ENCODE measurements at places on chromosomes 6 and 20. TPM values are rescaled to one million over a fixed set of nuclear protein-coding genes. Genes with fewer than 3 reads are reported as not detected.

GRCh38 chr20:48849779-48850178 is 22.0 kb upstream of the PREX1 start:
- no peak for DNase-seq

DNA sequence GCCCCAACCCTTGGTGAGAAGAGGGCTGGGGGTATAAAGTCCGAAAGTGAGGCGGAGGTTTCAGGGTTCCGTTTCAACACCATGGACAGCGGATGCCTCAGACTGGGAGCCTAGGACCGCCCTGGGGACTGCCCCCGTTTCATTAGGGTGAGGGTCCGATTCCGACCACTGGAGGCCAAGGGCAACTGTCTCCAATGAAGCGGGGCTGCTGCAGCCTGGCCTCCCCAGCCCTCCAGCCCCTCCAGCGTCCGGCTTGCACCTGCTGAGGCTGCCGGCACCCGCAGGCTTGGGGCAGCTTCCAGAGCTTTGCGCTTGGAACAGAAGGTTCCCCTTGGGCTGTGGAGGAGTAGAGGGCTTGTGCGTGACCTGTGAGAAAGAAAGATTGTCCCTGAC is 39.9 kb downstream of the YTHDF1 start:
- no peak for DNase-seq

DNA sequence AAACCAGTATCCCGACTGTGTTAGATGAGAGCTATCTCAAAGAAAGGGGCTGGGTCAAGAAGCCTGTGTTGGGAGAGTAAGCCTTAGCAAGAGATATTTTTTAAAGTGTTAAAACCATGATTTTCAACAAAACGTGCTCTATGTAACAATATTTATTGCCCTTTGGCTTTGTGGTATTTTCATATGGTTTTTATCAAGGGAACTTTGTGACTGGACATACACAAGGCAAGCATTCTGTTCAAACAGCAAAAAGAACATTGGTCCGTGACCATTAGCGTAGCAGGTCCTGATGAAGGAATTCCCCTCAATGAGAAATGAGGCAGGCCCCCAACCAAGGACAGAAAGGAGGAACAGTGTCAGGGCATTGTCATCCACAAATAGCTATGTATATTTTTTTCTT is 222.6 kb downstream of the MYLK4 start:
- DNase-seq, result no peak

DNA sequence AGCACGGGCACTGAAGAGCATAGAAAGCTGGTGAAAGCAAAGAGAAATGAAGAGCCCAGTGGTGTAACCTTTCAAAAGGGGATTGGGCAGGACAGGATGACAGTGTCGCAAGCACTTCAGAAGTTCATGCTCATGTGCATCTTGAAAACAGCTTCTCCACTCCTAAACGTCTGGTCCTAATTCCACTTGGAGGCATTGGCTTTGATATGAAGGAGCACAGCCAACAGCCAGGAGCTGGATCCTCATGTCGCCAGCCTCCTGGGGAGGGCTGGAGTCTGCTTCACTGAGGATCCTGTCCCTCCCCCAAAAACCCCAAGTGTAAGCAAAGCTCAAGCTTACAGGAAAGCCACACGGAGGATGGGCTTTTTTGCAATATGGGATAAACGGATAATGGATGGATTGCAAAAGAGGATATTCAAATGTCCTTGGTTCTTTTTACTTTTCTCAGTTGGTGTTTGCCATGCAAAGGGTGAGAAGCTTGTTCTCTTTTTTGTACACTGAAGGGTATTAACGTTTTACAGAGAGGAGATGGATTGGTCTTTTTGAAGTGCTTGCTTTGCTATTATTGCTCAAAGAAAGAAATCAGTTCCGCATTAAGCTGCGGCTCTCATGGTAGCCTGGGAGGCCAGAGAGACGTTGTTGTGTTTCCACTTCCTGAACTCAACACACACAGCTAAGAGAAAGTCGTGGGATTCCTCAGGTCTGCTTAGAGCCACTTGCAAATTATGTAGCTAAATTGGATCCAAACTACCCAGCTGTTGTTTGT is 92.2 kb downstream of the SIM1 start:
- DNase-seq, result no peak

GRCh38 chr6:21731411-21732031 is 138.0 kb downstream of the SOX4 start:
- no peak for DNase-seq

- no peak for DNase-seq
Observed at GRCh38 chr6:72218125-72218524, 331.8 kb downstream of the RIMS1 start.

DNA sequence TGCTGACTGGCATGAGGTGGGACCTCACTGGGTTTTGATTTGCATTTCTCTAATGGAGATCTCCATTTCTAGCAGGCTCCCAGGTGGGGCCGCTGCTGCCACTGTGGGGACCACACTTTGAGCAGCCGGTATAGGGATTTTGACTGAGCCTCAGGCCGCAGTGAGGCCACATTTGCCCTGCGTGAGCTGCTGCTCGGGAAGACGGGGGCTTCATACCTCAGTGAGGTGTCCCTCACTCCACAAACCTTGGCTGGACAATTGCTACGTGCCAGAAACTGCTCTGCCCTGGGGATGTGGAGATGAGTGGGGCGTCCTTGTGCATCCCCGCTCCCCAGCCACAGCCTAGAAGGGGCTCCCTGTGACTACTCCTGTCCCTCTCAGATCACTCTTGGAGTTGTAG is 134.3 kb downstream of the ANKRD60 start:
- DNase-seq, result no peak

DNA sequence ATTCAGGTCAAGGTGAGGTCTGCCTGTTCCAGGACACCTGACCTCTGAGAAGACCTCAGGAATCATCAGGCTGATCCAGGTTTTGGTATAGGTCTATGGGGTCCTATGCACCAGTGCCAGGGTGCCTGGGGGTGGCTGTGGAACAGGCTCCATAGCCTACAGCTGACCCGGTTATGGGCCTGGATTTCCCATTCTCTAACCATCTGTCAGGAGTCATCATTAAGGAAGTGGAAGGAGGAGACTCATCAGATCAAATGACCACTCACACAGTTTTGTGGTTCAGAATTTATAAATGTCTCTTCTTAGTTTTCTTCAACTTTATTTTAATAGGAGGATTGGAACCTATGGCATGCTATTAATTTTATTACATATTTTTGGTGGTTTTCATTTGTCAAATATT is 14.8 kb downstream of the PLA2G7 start:
- no peak for DNase-seq

DNA sequence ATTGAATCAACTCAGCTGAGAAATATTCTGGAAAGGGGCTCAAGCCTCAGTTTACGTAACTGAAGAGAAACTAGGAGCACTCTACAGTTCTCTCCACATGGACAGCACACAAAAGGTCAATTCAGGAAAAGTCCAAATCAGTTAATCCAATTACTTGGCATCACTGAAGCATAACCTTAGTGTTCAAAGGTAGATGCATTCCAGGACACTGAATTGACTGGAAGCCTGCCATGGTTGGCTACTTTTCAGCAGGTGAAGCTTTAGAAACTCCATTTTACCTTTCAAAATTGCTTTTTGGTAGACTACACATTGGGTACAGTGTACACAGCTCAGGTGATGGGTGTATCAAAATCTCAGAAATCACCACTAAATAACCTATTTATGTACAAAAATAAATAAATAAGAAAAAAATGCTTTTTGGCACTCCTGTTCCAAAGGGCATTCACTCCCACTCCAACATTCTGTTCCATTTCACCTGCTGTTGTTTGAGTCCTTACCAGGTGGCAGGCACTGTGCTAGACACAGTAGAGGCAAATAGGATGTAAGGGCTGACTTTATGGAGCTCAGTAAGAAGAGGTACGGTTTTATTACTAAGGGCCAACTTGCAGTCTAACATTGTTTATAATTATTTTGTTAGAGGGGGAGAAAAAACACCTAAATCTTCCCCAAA is 153.4 kb downstream of the FAXC start:
- DNase-seq, result no peak

- DNase-seq, result no peak
Observed at GRCh38 chr6:117465691-117466090, 16.8 kb upstream of the DCBLD1 start.

The CPXM1 gene
- total RNA-seq, result 0.15 TPM

The LAMA2 gene
- total RNA-seq, result 1.7 TPM

The UBE2C gene
- total RNA-seq, result 17.8 TPM

The HLA-G gene
- total RNA-seq, result 0.18 TPM

The RBBP9 gene
- total RNA-seq, result 11.8 TPM

The GPR6 gene
- not detected for total RNA-seq

The LAMP5 gene
- total RNA-seq, result not detected
